ENCODE measurements at places on chromosomes 5 and 9. TPM values are rescaled to one million over a fixed set of nuclear protein-coding genes. Genes with fewer than 3 reads are reported as not detected.

Gene ZSWIM6
- total RNA-seq, result 7.4 TPM

Gene ZNF454
- total RNA-seq, result 0.61 TPM

DNA sequence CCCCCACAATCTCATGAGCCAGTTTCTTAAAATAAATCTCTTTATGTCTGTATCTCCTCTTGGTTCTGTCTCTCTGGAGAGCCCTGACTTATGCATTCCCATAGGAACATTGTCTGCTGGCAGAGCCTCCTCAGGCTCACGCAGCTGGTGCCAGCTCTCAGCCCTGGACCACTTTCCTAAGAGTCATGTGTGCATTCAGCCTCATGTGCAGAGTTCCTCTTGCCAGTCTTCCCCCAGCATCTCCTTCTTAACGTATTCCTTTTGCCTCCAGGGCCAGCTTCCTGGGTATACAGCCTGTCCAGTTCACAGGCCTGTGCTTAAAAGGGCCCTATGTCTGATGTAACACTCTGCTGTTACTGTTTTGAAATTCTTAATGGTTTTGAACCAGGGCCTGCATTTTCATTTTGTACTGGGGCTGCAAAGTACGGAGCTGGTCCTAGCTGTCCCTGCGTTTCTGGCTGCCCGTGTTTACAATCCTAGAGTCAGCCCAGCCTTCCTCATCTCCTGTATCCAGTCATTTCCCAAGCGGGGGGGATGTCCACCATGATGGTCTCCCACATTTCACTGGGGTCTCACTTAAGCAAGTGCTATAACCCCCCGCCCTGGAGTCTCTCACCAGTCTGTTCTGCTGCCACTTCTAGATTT, 18.1 kb downstream of the ANKRD33B start:
- H3K36me3 ChIP-seq, result no peaks in the 10 kb centered on the region
- no peak overlapping the region for H3K4me3 ChIP-seq
- H3K27ac ChIP-seq, result no peak overlapping the region
- peaks cover 5% of the 10 kb centered on the region for H3K4me1 ChIP-seq

GRCh38 chr5:157574456-157575380, 857 bp downstream of the ADAM19 start:
- no peaks in the 10 kb centered on the region for H3K27me3 ChIP-seq
- DNase-seq, result no peak
- H3K4me1 ChIP-seq, result peaks cover 17% of the 10 kb centered on the region
- H3K36me3 ChIP-seq, result peaks cover 4% of the 10 kb centered on the region
- H3K4me3 ChIP-seq, result peak overlapping the region; percentile 82
- peak overlapping the region; percentile 75 for H3K27ac ChIP-seq

DNA sequence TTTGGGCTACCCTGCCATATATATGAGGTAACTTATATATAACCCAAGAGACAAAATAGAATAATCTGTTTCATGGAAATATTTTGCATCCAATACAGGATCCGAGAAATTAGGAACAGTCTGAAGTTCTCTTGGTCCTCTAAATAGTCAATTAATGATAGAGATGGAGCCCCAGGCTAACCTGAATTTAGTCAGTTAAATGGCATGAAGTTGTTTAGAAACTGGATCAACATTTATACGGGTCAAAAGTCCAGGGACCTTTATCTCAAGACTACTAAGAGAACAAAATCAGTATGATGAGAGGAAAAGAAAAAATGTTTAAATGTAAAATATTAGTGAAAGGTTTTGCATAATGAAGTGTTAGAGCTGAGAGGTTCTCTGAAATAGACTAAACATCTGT, 303.3 kb upstream of the ACTBL2 start:
- H3K27me3 ChIP-seq, result no peaks in the 10 kb centered on the region
- DNase-seq, result no peak
- H3K4me1 ChIP-seq, result no peaks in the 10 kb centered on the region
- H3K4me3 ChIP-seq, result no peak overlapping the region

GRCh38 chr9:130473566-130473965, 28.8 kb downstream of the ASS1 start:
- no peaks in the 10 kb centered on the region for H3K27me3 ChIP-seq
- no peaks in the 10 kb centered on the region for H3K4me1 ChIP-seq
- no peak for DNase-seq
- no peaks in the 10 kb centered on the region for H3K36me3 ChIP-seq
- H3K27ac ChIP-seq, result no peak overlapping the region
